ENCODE measurements at places on chromosomes 11 and 22.

DNA sequence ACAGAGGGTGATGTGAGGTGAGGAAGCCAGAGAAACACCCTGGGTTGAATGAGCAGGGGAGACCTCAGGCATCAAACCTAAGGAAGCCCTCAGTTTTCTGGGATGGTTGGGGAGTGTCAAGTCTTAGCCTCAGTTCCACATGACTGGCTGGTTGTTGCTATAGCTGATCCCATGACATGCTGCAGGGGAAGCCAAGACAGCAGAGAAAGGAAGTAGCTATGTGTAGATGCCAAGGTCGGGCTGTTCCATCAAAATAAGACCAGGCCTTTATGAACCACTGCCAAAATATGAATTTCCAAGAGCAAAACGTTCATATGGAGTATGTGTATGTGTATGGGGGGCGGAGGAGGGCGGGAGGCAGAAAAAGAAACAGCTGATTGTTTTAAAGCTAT, 11.6 kb downstream of the CD59 start:
- DNase-seq = peak; percentile 69

DNA sequence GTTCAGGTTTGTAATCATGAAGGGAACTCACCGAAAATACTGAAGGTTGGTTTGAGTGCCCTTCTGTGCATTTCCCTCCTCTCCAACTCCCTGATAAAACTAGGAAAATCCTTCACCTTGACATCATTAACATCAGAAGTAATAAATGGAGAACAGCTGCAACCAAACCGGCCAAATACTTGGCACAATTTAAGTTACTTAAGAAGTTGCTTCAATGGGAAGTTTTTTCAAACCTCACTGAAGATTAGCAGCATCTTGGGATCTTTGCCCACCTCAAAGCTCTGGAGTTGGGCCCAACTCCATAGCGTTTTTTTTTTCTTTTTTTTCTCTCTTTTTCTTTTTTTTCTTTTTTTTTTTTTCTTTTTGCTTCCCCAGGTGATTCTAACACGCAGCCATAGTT, 784.8 kb downstream of the KCNA4 start:
- no peak for DNase-seq

DNA sequence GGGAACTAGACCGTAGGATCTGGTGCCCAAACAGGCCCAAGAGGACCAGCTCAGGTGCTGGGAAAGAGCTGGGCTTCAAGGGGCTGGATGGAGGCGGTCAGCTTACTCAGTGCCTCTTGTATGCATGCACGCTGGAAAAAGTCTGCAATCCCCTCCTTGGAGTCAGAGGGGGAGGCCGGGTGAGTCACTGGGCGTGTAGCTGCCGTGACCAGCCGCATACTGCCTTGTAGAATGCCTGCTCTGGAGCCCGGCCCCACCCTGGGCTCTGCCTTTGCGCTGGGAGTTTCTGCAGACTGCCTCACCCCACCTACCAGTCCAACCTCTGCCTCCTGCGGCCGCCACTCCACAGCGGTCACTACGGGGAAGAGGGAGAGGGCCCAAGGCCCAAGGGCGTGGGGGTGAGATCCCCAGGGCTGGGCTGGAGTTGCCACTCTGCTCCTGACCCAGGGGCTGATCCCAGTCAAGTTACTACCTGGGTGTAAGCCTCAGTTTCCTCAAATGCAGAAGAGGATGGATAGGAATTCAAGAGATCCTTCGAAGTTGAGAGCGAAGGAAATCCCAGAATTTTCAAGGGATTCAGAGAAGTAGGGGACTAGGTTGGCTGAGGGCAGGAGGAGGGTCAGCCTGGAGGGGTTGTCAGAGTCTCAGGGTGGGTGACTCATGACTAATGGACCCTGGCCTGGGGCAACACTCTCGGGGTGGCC, 4.2 kb downstream of the MRGPRF start:
- DNase-seq = peak; percentile 84

DNA sequence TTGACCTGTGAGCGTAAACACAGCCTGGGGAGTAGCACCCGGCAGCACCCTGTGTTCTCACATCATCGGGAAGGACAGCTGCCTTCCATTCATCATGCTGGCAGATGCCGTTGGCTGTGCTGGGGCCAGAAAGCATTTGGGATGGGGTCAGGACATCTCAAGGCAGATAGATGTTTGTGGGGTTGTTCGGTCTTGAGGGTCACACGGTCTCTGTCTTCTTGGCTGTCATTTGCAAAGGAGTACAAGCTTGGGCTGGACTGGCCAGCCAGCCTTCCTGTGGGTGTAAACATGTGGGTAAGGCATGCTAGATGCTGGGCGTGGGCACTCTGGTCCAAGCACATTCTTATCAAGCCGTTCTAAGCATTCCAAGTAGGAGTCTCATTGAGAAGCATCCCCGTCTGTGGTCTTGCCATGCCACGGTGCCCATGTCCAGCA, 81.4 kb downstream of the TBC1D22A start:
- no peak for DNase-seq

GRCh38 chr22:50314455-50315288, 7.2 kb upstream of the PLXNB2 start:
- no peak for DNase-seq

GRCh38 chr11:90242894-90243416, 20.1 kb upstream of the CHORDC1 start:
- DNase-seq = no peak

- DNase-seq = peak; percentile 49
Observed at GRCh38 chr11:75563978-75564552, 2.0 kb downstream of the SERPINH1 start.

DNA sequence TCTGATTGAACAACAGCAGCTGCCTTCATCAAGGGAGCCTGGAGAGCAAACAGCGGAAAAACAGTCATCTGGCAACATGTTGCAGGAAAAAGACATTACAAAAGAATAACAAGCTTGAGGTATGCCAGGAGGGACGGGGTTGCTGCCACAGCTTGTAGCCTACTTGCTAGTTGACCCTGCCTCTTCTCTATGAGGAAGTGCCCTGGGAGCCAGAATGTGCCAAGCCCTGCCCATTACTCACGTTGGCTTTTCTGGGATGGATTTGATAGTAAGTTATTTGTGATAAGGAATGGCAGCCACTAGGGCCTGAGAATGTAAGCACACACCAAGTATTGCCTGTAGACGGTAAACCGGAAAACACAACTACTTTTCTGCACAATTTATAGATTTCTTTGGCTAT, 113.5 kb upstream of the KIRREL3 start:
- no peak for DNase-seq

- DNase-seq = no peak
Observed at GRCh38 chr11:22244986-22245592, 52.2 kb downstream of the ANO5 start.

Measured in RCC 7860 (cell line).